ENCODE measurements at places on chromosomes 2 and 18. TPM values are rescaled to one million over a fixed set of nuclear protein-coding genes. Genes with fewer than 3 reads are reported as not detected.

INPP5D gene
- 0.24 TPM for total RNA-seq

ABCA12 gene
- not detected for total RNA-seq

TWIST2 gene
- total RNA-seq: 94.9 TPM

CRACDL gene
- not detected for total RNA-seq

TMEM163 gene
- 10.7 TPM for total RNA-seq

CIB4 gene
- not detected for total RNA-seq

TTN gene
- total RNA-seq: 0.12 TPM

SERPINE2 gene
- 173 TPM for total RNA-seq

FABP1 gene
- total RNA-seq: not detected

MYO5B gene
- total RNA-seq: under 0.01 TPM

WDR75 gene
- 62.5 TPM for total RNA-seq

CNTNAP5 gene
- not detected for total RNA-seq

UGT1A3 gene
- total RNA-seq: not detected

IL36RN gene
- total RNA-seq: not detected

DQX1 gene
- 0.36 TPM for total RNA-seq

KIF3C gene
- total RNA-seq: 10.5 TPM

SCN7A gene
- not detected for total RNA-seq

GLI2 gene
- total RNA-seq: 3.9 TPM

IL1R2 gene
- 4.3 TPM for total RNA-seq

MBOAT2 gene
- 33.9 TPM for total RNA-seq

SP140 gene
- total RNA-seq: 0.12 TPM
